ENCODE measurements at places on chromosomes 3 and 15. TPM values are rescaled to one million over a fixed set of nuclear protein-coding genes. Genes with fewer than 3 reads are reported as not detected.

The SPSB4 gene
- total RNA-seq: not detected

The PP2D1 gene
- total RNA-seq: not detected

The IL5RA gene
- not detected for total RNA-seq

The BLOC1S6 gene
- 42.8 TPM for total RNA-seq

GRCh38 chr15:79474252-79474651 lies 42.1 kb downstream of the MINAR1 start:
- DNase-seq: no peak

DNA sequence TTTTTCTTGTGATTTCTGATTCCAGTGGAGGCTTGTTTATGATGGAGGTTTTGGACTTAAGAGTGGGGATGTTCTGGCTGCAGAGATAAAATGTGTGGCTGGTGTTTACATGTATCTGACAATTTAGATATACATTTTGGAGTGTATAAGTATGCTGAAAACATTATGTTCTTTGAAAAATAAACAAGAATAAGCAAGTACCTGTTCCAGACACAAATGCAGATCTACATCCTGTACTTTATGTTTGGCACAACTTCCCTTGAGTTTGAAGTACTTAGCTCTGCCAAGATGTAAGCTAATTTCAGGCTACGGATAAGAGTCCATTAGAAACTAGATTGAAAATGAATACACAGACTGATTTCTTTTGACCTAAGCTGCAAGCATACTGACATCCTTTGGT lies 277.2 kb downstream of the CHST2 start:
- no peak for DNase-seq

DNA sequence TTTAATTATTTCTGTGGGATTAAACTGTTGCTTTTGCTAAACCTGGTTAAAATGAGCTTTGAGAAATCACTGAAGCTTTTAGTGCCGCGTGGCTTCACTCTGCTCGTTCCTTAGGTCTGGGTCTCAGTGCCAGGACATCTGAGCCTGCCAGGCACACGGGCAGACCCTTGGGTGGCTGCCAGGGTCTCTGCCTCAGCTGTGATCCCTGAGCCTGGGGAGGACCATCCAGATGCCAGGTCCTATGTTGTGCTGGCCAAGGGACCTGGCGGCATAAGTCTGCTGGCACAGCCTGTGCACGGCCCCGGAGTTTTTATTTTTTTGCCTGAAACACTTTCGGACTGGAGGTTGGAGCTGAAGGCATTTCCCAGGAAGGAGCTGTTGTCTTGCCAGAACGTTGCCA lies 328.1 kb downstream of the LRTM1 start:
- no peak for DNase-seq

DNA sequence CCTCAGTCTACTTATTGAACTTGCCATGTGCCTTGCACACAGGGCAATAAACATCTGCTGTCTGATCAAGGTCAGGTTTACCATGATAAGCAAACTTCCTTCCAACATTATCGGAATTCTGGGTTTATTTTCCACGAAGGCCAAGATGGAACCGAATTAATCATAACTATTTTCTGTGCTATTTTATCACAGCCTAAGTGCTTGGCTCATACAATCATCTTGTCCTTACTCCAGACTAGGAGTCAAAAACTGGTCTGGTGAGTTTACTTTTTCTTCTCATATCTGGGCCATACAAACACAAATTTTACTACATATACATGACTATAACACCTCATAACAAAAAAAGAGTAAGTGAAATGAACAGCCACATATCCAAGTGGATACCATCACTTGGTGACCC lies 2.3 kb downstream of the FBN1 start:
- DNase-seq: no peak

DNA sequence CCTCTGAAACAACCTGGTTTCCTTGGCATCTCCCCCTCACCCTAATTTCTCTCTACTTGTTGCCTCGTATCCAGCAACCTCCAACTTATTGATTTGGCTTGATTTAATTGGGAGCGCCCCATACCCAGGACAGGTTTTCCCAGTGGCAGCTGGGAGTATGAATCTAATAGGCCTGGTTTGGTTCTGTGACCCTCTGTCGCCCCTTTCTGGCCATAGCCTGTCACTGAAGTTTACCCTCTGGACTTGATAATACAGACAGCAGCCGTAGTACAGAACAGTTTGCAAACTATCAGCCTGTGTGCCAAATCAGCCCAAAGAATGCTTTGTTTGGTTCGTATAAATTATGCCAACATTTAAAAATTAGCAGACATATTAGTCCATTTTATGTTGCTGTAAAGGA lies 525.1 kb upstream of the GOLIM4 start:
- peak; percentile 5 for DNase-seq

DNA sequence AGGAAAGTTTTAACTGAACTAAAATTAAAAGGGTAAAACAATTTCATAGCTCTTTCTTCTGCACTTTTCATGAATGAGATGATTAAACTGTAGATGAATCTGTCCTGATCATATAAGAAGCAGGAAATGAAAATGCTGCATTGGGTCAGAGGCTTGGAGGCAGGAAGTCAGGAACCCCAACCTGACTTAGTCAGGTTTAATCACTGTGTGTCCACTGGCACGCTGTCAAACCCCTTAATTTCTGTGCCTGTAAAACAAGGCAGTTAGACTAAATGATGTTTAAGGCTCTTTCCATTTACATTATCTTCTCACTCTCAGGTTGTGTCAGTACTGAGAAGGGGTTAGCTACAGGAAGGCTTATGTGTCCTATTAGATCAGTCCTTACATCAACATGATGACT lies 193.3 kb upstream of the TTC14 start:
- no peak for DNase-seq

DNA sequence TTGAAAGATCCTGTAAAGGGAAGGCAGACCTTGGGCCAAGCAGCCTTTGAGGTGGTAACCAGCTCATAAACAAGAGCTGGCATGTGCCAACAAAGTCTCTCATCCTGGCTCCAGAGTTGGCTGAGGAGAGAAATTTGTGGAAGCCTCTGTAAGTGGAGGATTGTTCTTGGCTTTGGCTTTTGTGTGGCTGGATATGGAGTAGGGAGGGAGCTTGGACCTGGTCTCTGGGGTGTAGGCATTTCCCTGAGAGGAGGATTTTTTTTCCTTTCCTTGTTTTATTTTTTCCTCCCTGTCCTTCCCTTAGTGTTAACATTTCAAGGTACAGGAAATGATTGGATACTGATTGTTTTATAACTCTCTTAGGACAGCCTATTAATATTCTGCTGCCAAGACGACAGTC lies 60.8 kb downstream of the ZNF609 start:
- DNase-seq: no peak

- DNase-seq: no peak
Measured at GRCh38 chr3:50267280-50267913, 1.6 kb upstream of the SEMA3B start.

DNA sequence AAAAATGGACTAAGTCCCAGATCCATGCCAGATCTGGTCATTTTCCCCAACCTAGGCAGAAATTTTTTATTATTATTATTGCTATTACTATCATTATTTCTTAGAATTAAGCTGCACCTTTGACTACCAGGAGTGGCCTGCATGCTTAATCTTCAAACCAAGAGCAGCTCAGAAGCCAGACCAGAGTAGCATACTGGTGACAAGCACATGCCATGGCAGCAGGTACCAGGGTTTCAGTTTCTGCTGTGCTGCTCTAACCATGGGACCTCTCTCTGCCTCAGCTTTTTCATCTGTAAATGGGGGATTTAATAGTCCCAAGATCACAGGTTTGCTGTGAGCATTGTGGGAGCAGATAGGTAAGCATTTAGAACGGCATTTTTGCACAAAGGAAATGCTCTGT lies 262.3 kb downstream of the SLCO3A1 start:
- DNase-seq: no peak
